Activated CD8-positive, alpha-beta T cell treated with anti-CD3 and anti-CD28 coated beads, Interleukin-2, amount 10 ng/mL, durations not matched to agents 7 days and 5 days (primary cell): ENCODE measurements at places on chromosomes 6 and 20. TPM values are rescaled to one million over a fixed set of nuclear protein-coding genes. Genes with fewer than 3 reads are reported as not detected.

- no peak for DNase-seq
Observed at GRCh38 chr6:66638099-66638498, 931.1 kb upstream of the EYS start.

DNA sequence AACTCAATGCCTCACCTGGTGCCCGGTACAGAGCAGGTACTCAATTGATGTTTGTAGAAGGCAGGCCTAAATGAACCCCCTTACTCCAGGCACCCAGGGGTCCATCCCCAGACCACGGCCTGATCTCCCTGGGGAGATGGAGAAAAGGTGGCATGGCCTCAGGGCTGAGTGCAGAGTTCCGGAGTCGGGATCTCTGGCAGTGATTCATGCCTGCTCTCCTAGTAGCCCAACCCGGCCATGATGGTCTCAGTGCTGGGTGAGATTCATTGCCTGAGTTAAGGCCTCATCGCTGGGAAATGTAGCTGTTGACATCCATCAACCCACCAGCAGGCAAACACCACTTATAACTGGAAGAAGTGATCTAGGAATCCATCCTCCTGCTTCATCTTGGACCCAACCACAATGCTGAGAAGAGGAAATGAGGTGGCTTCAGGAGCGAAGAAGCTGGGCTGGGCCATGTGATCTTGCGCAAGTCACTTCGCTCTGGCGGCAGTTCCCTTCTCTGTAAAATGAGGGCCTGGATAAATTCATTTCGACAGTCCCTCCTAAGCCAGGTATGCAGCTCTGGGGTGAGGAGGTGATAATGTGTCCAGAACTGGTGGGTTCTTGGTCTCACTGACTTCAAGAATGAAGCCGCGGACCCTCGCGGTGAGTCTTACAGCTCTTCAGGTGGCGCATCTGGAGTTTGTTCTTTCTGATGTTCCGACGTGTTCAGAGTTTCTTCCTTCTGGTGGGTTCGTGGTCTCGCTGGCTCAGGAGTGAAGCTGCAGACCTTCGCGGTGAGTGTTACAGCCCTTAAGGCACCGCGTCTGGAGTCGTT, 24.7 kb downstream of the ETV7 start:
- no peak for DNase-seq

The NEURL2 gene
- 1.3 TPM for total RNA-seq

- DNase-seq = no peak
Observed at GRCh38 chr20:53878262-53879047, 191.9 kb downstream of the BCAS1 start.

GRCh38 chr20:18019068-18019467, 38.6 kb downstream of the OVOL2 start:
- peak; percentile 28 for DNase-seq

DNA sequence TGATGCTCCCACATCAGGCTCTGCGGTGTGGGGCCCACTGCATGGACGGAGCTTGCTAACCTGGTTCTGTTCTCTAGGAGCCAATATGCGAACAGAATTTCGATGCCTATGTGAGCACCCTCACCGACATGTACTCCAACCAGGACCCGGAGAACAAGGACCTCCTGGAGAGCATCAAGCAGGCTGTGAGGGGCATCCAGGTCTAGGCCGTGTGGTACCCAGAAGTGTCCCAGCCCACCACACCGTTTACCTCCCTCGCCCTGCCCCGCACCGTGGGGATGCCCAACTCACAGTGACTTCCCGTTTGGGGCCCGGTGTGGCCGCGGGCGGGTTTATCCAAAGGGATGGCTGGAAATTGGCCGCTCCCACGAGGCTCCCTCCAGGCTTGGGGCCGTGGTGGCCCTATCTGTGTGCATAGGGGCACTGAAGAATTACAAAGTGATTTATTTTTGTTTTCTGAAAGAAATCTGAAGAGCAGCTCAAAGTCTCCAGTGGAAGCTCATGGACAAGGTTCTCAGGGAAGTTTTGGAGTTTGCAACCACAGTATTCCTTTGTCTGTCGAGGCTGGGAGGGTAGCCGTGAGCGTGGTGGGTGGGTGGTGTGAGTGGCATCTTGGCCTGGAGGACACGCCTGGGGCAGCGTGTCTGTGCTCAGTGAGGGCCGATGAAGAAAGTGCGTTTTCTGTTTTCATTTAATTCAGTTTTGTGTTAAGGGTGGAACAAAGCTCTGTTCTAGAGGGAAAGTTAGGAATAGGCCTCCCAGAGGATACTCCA, 15.1 kb upstream of the PCMTD2 start:
- DNase-seq = no peak

DNA sequence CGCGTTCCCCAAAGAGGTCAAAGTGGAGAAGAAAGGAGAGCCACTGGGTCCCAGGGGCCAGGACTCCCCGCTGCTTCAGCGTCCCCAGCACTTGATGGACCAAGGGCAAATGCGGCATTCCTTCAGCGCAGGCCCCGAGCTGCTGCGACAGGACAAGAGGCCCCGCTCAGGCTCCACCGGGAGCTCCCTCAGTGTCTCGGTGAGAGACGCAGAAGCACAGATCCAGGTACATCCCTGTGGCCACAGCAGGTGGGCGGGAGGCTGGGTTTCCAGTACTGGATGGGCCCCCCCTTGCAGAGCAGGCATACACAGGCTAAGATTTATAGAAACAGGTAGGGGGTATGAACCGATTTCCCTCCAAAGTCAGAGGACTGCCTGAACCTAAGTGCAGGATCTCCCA, 42.7 kb upstream of the SMIM28 start:
- DNase-seq = no peak

The FAM217A gene
- not detected for total RNA-seq

DNA sequence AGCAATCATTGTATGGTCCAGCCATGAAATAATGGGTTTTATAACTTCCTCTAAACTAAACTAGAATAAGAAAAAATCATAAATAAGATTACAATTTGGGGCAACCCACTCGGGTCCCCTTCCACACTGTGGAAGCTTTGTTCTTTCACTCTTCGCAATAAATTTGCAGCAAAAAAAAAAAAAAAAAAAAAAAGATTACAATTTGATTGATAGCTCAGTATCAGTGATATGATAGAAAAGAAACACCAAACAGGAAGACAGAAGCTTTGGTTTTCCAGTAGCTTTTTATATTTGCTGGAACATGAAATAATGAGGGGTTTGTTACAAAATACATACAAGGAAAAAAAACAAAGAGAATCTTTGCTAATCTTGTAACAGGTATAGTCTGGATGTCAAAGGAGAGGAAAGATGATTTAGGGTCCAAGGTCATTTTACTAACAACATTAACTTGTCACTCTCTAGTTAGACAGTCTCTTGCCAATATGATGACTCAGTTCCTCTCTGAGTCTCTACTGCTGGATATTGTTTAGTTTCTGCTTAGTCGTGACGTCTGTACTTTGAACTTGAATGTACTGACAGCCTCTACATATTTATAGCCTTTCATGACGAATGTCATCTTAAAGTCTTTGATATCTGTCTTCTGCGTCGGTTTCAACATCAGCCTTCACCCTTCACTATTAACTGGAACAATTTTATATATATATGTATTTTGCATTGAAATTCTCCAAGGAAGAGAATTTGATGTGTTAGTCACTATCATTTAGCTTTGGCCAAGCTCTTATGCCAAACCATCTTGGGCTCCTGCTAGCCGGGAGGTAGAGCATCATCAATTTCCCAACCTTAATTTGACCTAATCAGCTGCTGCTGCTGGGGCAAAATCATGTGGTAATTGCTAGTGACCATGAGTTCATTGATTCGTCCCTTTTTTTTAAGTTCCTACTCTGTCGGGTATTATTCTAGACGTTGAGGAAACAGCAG, 213.1 kb upstream of the STXBP5 start:
- DNase-seq = no peak

- DNase-seq = peak; percentile 32
Observed at GRCh38 chr6:29516108-29516507, 28.4 kb upstream of the MAS1L start.
